Adipocyte (in vitro differentiated cells): ENCODE measurements at places on chromosomes 7 and 10.

DNA sequence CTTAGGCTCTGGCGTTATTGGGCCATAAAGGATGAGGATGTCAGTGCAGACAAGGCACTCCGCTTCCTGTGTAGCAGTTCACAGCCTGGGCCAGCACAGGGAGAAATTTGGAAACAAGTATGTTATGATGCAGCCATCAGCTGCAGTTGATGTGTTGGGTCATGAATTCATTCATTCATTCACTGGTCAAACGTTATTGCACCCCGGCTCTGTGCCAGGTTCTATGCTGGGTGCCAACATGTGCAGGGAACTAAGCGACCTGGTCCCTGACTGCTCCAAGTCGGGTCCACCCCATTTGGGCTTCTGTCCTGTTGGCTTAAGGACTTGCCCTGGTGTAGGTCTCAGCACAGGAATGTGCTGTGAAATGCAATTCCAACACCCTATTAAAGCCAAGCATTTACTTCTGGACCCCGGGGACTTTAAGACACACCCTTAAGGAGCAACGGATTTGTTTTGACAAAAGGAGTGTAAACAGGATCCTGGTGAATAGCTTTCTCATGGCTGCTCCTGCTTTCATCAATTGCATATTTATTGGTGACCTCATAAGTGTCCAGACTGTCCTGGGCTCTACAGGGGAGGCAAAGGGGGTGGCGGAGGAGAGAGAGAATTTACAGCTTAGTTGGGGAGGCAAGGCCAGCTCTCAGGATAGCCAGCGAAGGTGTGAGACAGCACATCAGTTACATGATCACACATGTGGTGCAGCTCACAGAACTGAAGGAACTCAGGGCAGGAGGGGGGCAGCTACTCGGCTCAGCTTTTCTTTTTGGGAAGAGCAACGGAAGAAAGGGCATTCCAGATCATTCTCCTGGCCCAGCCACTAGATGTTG lies 158.6 kb downstream of the GRK5 start:
- DNase-seq = no peak

DNA sequence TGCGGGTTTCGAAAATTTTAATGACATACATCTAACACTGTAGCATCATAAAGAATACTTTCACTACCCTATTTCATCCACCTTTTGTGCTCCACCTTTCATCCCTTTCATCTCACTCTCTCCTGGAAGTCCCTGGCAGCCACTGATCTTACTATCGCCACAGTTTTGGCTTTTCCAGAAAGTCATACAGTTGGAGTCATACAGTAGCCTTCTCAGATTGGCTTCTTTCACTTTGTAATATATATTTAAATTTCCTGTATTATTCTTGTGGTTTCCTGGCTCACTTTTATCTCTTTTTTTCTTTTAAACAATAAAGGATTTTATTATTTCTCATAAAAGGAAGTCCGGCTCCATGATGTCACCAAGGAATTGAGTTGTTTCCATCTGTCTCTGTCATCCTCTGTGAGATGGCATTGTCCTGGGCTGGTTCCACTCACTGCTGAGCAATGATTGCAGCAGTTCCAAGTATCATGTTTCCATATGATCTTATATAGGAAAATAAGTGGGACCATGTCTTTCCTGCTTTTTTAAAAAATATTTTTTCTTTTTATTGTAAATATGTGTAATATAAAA lies 626.3 kb downstream of the POM121L12 start:
- DNase-seq = no peak

DNA sequence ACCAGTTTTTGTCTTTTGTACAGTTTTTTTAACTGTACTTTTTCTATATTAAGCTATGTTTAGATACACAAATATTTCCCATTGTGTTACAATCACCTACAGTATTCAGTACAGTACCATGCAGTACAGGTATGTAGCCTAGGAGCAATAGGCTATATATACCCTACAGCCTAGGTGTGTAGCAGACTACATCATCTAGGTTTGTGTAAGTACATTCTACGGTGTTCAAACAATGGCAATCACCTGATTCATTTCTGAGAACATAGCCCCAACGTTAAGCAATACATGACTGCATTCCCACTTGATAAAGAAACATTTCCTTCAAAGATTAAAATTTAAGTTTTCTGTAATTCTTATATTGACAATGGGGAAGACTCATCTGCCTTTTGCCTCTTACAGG lies 89.4 kb downstream of the TRIL start:
- no peak for DNase-seq

DNA sequence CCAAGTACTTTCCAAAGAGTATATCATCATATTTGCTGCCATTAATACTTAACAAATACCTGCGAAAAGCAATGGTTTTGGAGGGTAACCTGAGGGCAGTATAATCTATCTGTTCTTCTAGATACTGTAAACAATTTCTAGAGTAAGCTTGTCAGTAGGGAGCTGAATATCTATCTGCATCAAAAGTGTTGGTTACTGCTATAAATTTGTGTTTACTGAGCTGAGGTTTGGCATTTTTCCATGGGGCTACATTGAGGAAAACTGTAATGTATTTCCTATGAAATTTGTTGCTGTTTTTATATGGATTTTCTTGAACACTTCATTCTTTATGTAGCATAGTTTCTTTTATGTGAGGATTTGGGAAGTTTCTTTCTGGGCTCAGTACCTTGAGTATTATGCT lies 913.4 kb downstream of the CNTNAP2 start:
- DNase-seq = no peak

- no peak for DNase-seq
Observed at GRCh38 chr10:88895250-88895649, 15.2 kb downstream of the STAMBPL1 start.

DNA sequence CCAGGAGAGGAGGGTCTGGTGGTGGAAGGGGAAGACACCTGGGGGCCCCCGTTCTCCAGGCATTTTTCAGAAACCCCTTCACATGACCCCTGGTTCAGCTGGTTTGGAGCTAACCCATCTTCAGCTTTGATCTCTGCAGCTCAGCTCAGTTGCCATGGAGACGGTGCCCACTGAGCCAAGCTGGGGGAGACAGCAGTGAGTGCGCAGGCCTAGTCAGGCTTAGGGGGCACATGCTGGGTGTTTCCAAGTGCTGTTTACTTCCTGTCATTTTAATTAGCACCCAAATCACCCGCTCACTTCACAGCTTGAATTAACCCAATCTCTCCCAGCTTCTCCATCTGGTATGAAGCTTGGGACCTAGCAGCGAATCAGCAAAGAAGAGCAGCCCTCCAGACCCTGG lies 9.0 kb downstream of the SPOCK2 start:
- DNase-seq = no peak

DNA sequence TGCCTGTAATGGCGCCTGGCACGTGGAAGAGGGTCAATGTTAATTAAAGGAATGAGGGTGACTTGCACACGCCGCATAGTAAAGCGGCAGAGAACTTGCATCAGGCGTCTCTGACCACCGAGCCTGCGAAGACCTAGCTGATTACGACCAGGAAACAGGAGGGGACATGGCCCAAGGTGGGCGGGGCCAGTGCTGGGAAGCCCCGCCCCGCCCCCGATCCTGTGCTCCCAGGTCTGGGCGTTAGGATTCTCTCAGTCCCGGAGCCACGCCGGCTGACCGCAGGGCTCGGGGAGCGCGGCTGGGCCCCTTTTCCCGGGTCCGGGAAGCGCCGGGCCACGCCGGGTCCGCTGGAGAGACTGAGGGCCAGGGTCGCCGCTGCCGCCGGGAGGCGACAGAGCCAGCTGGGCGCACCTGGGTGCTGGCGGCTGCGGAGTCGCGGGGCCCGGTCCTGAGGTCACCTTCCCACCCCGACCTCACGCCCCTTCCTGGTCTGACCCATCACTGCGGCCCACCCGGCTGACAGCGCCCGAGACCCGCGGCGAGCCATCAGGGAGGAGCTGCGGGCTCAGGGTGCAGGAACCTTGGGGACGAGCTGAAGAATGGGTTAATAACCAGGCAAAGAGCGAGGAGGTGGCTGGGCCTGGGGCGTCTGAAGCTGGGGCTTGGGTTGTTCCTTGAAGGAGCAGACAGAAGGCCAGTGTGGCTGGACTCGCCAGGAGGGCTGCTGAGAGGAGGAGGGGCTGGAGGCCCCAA lies 23.0 kb upstream of the GRID1 start:
- peak; percentile 42 for DNase-seq

DNA sequence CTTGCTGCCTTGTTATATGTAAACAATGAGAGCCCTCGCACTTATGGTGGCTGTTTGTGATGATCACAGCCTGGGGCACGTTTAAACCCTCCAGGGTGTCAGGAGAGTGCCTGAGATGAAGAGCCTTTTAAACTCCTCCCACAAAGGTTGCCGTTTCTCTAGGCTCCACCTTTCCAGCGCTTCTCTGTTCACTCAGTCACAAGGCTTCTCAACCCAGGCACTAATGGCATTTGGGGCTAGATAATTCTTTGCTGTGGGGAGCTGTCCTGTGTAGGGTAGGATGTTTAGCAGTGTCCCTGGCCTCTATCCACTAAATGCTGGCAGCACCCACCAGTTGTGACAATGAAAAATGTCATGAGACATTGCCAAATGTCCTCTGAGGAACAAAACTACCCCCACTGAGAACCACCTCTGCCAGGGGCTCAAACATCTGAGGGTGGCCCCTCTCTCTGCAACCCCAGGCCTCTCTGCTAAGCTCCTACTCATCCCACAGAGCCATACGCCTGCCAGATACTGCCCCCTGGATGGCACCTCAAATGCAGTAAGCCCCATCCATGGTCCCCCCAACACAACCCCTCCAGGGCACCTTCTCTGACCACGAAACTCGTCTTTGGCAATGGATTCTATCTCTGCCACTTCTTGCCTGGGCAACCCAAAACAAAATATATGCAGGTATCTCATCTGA lies 144.3 kb upstream of the ZMIZ1 start:
- no peak for DNase-seq

DNA sequence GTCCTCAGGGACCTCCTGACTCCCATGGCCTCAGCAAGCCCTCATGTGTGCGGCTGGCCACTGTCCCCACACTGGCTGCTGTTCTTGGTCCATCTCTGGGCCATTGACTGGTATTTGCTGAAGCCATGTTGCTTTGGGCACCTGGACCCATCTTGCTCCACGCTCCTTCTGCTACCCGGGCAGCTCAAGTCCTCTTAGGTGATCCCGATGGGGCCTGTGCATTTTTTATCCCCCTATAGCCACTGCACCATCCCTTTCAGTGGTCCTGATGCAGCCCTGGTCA lies 16.7 kb downstream of the RAMP3 start:
- no peak for DNase-seq

DNA sequence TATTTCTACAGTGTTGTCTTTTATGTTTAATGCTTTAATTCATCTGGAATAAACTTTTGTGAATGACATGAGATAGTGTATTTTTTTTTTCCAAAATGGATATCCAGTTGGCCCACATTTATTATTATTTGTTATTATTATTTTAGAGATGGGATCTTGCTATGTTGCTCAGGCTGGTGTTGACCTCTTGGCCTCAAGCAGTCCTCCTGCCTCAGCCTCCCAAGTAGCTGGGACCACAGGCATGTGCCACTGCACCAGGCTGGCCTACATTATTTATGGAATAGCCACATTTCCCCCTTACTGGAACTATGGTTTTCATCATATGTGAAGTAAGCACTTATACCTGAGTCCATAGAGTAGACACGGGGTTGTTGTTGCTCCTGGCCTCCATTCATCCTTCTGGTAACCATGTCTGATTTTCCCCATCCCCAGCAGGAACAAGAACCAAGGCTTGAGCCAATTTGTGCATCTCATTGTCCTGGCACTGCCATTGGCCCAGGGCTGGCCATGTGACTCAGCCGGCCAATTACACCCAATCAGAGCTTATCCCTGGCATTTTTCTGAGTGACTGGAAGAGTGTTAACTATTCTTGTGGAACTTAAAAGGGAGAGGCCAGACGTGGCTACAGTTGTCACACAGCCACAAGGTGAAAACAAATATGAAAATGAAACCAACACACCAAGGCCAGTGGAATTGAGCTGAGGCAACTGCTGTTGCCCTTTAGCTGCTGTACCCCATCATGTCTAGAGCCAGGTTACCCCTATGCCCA lies 23.1 kb downstream of the PRF1 start:
- DNase-seq = no peak

GRCh38 chr10:101161494-101162299 lies 30.6 kb downstream of the TLX1 start:
- peak; percentile 88 for DNase-seq

DNA sequence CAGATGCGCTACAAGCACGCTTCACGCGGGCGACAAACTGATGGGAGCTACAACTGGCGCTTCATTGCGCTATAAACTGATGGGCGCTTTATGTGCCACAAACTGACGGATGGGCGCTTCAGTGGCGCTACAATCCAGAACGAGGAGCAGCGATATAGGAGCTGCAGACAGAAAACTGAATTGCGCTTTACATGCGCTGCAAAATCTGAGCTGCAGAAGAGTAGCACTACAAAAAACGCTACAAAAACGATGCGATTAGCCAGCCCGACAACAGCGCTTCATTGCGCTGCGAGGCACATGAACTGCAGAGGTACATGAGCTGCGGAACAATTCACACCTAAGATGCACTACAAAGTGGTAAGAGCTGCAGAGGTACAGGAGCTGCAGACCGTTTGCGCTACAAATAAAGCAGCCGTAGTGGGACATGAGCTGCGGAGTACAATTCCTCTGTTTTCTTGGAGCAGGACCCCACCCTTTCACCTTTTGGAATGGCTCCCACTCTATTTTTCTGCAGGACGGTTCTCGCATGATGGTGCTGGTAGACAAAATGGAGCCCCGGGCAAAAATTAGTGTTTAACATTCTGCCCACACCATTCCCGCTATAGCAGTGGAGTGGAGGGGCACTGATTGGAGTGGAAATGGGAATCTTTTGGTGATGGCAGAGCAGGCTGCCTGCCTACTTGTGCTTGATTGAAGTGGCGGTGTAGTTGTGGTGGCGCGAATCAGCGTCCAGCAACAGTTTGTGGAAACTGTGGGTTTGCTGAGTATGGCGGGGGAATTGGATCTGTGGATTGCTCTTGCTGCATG lies 1.2 kb upstream of the SGCE start:
- DNase-seq = peak; percentile 55

- peak; percentile 83 for DNase-seq
Observed at GRCh38 chr7:146115851-146116520, 615 bp upstream of the CNTNAP2 start.

DNA sequence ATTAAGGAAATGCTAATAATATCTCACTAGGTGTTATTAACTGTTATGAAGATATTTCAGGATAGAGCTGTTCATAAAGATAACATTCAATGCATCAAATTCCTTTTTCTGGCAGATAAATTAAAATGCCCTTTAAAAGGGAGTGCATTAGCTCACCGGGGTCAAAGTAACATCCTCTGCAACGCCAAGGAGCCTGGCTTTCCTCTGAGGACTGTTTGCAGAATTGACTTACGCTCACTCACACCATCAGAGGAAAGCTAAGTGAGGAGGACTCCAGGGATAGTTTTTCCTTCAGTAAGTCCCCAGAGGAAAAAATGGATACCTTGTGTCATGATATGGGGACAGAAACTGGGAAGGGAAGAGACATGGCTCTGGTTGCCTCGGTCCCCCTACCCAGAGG lies 45.2 kb upstream of the GPR158 start:
- DNase-seq = no peak

- DNase-seq = no peak
Observed at GRCh38 chr7:67478066-67478465, 481.4 kb downstream of the TYW1 start.
